ENCODE measurements at places on chromosomes 2 and 18. TPM values are rescaled to one million over a fixed set of nuclear protein-coding genes. Genes with fewer than 3 reads are reported as not detected.

- no peaks in the 10 kb centered on the region for H3K27me3 ChIP-seq
- H3K4me3 ChIP-seq = no peak overlapping the region
- DNase-seq = no peak
- no peaks in the 10 kb centered on the region for H3K36me3 ChIP-seq
- H3K27ac ChIP-seq = no peak overlapping the region
Measured at GRCh38 chr2:183416753-183417152, 292.5 kb downstream of the NUP35 start.

DNA sequence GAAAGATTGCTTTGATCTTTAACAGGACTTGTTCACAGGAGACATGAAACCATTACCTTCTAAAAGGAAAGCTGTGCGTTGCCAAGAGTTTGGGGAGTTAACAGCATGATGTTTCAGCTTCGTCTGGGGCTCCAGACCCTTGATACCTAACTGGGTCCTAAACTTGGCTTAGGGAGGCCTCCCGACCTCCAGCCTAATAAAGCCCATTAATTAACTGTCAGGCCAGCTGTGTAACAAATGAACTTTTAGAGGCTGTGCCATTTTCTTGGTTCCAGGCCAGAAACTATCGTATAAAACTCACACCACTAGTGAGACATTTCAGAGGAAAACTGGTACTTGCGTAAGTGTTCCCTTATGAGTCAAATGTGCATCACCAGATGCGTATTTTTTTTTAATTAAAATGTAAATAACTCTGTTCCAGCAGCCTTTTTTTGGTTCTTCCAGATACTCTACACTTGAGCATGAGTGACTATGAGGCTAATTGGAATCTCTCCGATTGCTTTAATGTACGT is 236.5 kb downstream of the BCL2 start:
- no peak overlapping the region for H3K27ac ChIP-seq
- no peaks in the 10 kb centered on the region for H3K4me1 ChIP-seq
- no peaks in the 10 kb centered on the region for H3K27me3 ChIP-seq
- no peak overlapping the region for H3K4me3 ChIP-seq
- no peak for DNase-seq

DNA sequence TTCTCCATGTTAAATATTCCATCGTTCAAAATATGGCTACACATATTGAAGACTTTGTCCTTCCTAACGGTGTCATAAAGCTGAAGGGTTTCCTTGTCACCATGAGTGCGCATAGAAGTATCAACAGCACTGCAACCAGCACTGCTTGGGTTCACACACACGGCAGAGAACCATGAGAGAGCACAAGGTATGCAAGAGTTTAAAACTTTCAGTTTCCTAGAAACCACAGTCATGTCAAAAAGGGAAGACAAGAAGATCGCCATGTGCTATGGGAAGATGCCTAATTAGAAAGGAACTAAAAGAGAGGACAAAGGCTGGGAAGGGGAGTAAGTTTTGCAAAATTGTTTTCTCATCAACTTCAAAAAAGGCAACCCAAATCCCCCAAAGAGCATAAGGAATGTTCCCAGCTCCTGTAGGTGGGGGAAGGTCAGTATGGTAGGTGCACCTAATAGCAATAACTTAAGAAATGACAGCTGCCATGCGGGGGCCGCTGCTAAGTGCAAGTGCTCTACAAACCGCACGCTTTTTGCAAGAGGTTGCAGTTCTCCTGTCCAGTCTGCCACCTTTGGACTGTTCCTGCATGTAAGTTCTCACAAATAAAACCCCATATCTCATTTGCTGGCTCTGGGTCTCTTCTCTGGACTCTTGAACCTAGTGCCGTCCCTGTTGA is 136.8 kb downstream of the TMEM163 start:
- no peak overlapping the region for H3K4me3 ChIP-seq
- DNase-seq = no peak
- no peaks in the 10 kb centered on the region for H3K4me1 ChIP-seq
- H3K27ac ChIP-seq = no peak overlapping the region
- no peaks in the 10 kb centered on the region for H3K27me3 ChIP-seq
- no peaks in the 10 kb centered on the region for H3K36me3 ChIP-seq

- DNase-seq = no peak
- H3K4me3 ChIP-seq = no peak overlapping the region
- H3K27ac ChIP-seq = peak overlapping the region; percentile 24
Measured at GRCh38 chr18:11995445-11996189, 14.3 kb downstream of the IMPA2 start.

- no peaks in the 10 kb centered on the region for H3K36me3 ChIP-seq
- no peak for DNase-seq
- no peak overlapping the region for H3K27ac ChIP-seq
- no peak overlapping the region for H3K4me3 ChIP-seq
- peaks cover 4% of the 10 kb centered on the region for H3K27me3 ChIP-seq
Measured at GRCh38 chr2:239918749-239919148, 106.4 kb downstream of the NDUFA10 start.

DNA sequence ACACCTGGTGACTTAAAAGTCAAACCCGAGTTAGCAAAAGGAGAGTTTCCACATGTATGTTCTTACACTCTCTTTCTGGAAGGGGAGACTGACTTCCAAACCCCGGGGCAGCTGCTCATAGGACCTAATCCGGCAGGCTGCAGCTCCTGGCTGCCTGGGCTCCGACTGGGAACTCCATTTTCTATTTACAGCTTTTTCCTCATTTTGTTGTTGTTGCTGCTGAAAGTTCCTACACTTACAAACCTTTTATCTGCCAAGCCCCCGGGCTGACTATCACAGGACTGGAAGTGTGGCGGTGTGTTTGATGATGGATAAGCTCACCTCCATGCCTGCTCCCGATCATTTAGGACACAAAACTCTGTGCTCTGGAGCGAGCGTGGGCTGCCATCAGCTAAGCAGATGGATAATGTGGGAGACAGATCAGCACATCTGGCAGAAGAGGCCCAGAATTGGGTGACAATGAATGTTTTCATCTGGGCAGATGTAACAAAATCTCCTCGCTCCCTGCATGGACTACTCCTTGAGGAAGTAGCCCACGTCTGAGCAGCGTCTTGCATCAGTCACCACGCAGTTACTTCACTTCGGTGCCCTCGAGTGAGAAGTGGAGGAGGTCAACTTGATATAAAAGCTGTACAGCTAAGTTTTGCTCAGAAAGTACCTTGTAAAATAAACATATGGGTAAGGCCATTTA is 114.4 kb upstream of the COPS8 start:
- H3K4me3 ChIP-seq = no peak overlapping the region
- peaks cover 11% of the 10 kb centered on the region for H3K27me3 ChIP-seq
- no peak overlapping the region for H3K27ac ChIP-seq

GRCh38 chr2:183996825-183997793 is 601.2 kb upstream of the ZNF804A start:
- no peaks in the 10 kb centered on the region for H3K27me3 ChIP-seq
- no peak for DNase-seq
- no peak overlapping the region for H3K4me3 ChIP-seq
- no peaks in the 10 kb centered on the region for H3K4me1 ChIP-seq
- no peaks in the 10 kb centered on the region for H3K36me3 ChIP-seq

GRCh38 chr18:49168281-49168985 is 217.7 kb upstream of the SMAD7 start:
- no peak for DNase-seq
- H3K27ac ChIP-seq = no peak overlapping the region
- H3K4me3 ChIP-seq = no peak overlapping the region
- no peaks in the 10 kb centered on the region for H3K27me3 ChIP-seq
- no peaks in the 10 kb centered on the region for H3K36me3 ChIP-seq

REEP1 gene
- total RNA-seq = 0.23 TPM

TSPYL6 gene
- total RNA-seq = not detected

CPSF3 gene
- 54.1 TPM for total RNA-seq
